ENCODE measurements at places on chromosomes 12 and 14. TPM values are rescaled to one million over a fixed set of nuclear protein-coding genes. Genes with fewer than 3 reads are reported as not detected.

GRCh38 chr12:52531566-52532300 is 11.5 kb upstream of the KRT5 start:
- no peak for DNase-seq

DNA sequence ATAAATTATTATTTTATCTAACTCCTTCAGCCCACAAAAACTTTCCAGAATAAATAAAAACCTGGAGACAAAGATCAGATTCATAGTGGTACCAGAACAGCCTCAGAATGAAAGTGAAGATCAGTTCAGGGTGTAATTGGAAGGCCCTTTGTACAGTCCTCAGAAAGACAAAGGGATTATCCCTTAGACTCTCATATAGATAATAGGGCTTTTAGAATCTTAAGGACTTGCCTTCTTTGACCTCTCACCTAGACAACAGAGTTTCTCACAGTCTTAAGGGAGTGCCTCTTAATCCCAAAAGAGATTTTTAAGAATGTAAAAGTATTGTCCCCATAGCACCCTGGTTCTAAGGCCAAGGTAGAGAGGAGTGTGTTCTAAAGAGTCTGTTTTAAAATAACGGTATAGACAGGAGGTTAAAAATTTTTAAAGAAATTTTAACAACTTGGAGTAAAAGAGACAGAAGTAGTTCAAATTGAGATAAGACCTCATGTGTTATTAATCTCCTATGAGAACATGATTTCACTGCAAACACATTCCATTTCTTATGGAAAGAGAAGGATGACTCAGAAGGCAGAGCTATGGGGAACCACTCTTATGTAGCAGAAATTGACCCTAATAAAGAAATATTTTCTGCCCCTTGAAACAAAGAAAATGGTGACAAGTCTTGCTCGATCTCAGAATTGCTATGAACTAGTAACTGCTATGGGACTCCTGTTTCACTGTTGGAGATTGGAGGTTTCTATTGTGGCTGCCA is 24.2 kb upstream of the NOVA1 start:
- H3K4me1 ChIP-seq, result no peaks in the 10 kb centered on the region
- no peaks in the 10 kb centered on the region for H3K36me3 ChIP-seq
- H3K4me3 ChIP-seq, result no peak overlapping the region
- H3K27me3 ChIP-seq, result no peaks in the 10 kb centered on the region

CLEC4C gene
- not detected for total RNA-seq

DNA sequence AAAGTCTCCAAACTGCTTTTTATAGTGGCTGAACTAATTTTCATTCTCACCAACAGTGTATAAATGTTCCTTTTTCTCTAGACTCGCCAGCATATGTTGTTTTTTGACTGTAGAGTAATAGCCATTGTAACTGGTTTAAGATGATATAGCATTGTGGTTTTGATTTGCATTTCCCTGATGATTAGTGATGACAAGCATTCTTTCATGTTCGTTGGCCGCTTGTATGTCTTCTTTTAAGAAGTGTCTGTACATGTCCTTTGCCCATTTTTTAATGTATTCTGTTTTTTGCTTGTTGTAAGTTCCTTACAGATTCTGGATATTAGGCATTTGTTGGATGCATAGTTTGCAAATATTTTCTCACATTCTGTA is 404.9 kb downstream of the FLRT2 start:
- peaks cover 23% of the 10 kb centered on the region for H3K36me3 ChIP-seq
- peak overlapping the region; percentile 80 for H3K4me3 ChIP-seq
- peaks cover 33% of the 10 kb centered on the region for H3K4me1 ChIP-seq
- DNase-seq, result no peak
- H3K27me3 ChIP-seq, result no peaks in the 10 kb centered on the region
- H3K27ac ChIP-seq, result peak overlapping the region; percentile 91

TBX3 gene
- total RNA-seq, result not detected

- no peaks in the 10 kb centered on the region for H3K36me3 ChIP-seq
- H3K4me1 ChIP-seq, result no peaks in the 10 kb centered on the region
- peaks cover 19% of the 10 kb centered on the region for H3K27me3 ChIP-seq
- H3K27ac ChIP-seq, result no peak overlapping the region
- H3K4me3 ChIP-seq, result no peak overlapping the region
These were observed 26.3 kb downstream of the KRT18 start for GRCh38 chr12:52975204-52975603.

DNA sequence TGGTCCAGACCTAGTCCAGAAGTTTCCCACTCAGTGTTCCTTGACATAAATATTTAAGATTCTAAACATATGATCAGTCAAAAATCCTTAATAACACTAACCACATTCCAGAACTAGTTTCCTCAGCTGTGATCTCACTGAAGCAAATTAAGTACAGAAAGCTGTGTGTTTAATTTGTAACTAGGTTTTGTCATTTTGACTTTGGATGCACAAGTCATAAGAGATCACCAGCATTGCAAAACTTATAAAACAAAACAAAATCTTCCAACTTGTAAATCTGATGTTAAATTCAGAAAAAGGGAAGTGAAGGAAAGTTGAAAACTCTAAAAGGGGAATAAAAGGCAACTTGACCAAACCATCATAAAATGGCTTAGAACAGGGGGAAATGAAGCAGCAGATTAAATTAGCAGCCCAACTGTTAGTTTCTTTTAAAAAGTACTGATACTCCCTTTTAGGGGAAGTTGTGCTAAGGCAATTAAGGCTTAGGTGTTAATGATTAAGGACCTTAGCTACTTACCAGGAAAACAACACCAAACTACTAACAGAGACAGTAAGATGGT is 56.6 kb downstream of the SH2B3 start:
- no peaks in the 10 kb centered on the region for H3K27me3 ChIP-seq
- peaks cover 1% of the 10 kb centered on the region for H3K4me1 ChIP-seq
- no peak overlapping the region for H3K27ac ChIP-seq
- peaks cover 9% of the 10 kb centered on the region for H3K36me3 ChIP-seq
- no peak overlapping the region for H3K4me3 ChIP-seq
- DNase-seq, result no peak

DNA sequence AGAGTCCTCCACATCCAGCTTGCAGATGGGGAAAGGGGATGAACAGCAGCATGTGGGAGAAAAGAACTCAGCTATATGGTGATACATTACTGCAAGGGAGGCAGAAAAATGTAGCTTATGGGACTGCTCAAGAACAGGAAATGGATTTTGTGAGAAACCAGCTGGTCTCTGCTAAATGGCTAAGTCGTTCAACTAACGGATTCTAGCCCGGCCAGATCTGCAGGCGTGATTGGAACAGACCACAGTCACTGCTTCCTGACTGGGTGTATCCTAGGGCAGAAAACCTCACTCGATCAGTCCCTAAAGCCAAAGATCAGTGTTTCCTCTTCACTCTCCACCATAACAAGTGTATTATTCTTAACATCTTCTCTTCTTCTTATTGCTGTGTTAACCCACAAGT is 8.1 kb upstream of the PTGDR start:
- H3K36me3 ChIP-seq, result no peaks in the 10 kb centered on the region
- peaks cover 28% of the 10 kb centered on the region for H3K27me3 ChIP-seq
- no peak overlapping the region for H3K27ac ChIP-seq
- H3K4me3 ChIP-seq, result no peak overlapping the region
- no peak for DNase-seq
- peaks cover 7% of the 10 kb centered on the region for H3K4me1 ChIP-seq

DNA sequence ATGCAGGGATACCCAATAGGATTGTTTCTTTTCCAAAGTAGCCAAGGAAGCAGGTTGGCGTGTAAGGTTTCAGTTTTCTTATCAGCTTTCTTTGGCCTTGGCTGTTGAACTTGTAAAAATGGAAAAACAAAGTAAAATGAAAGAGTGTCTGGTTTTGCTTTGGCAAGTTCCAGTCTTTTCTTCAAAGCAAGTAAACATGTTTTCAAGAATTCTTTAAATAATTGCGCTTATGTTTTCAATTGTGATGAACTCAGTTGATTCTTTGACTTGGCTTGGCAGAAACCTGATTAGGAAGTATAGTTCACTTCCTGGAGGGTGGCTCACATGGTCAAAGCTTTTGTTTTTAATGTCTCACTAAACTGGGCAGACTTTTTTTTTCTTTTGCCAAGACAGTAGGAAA is 112.2 kb upstream of the USP44 start:
- no peak overlapping the region for H3K4me3 ChIP-seq
- DNase-seq, result no peak
- H3K36me3 ChIP-seq, result no peaks in the 10 kb centered on the region
- H3K4me1 ChIP-seq, result no peaks in the 10 kb centered on the region
- peaks cover 9% of the 10 kb centered on the region for H3K27me3 ChIP-seq

GRCh38 chr14:53525608-53526007 is 372.5 kb upstream of the DDHD1 start:
- DNase-seq, result no peak
- no peak overlapping the region for H3K27ac ChIP-seq
- no peaks in the 10 kb centered on the region for H3K36me3 ChIP-seq
- H3K4me1 ChIP-seq, result no peaks in the 10 kb centered on the region

GRCh38 chr12:108568338-108569154 is 6.2 kb downstream of the ISCU start:
- peaks cover 51% of the 10 kb centered on the region for H3K36me3 ChIP-seq
- no peaks in the 10 kb centered on the region for H3K27me3 ChIP-seq
- DNase-seq, result peak; percentile 88
- H3K4me3 ChIP-seq, result peak overlapping the region; percentile 38
- H3K27ac ChIP-seq, result peak overlapping the region; percentile 91

- no peaks in the 10 kb centered on the region for H3K36me3 ChIP-seq
- no peak overlapping the region for H3K4me3 ChIP-seq
- H3K27ac ChIP-seq, result no peak overlapping the region
- H3K4me1 ChIP-seq, result no peaks in the 10 kb centered on the region
- DNase-seq, result no peak
- H3K27me3 ChIP-seq, result peaks cover 12% of the 10 kb centered on the region
These were observed 12.0 kb upstream of the CRY1 start for GRCh38 chr12:107105410-107105703.

DNA sequence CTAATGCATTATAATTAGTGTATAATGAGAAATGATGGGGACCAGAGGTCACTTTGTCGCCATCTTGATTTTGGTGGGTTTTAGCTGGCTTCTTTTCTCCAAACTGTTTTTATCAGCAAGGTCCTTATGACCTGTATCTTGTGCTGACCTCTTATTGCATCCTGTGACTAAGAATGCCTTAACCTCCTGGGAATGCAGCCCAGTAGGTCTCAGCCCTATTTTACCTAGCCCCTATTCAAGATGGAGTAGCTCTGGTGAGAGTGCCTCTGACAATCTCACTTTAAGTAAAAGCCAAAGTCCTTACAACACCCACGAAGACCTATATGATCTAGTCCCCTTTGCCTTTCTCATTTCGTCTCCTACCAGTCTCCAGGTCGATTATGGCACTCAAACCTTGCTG is 28.3 kb upstream of the STRAP start:
- H3K27me3 ChIP-seq, result peaks cover 11% of the 10 kb centered on the region
- H3K4me3 ChIP-seq, result no peak overlapping the region
- H3K4me1 ChIP-seq, result no peaks in the 10 kb centered on the region
- no peak overlapping the region for H3K27ac ChIP-seq

- H3K4me1 ChIP-seq, result no peaks in the 10 kb centered on the region
- no peaks in the 10 kb centered on the region for H3K36me3 ChIP-seq
- H3K27ac ChIP-seq, result no peak overlapping the region
- no peaks in the 10 kb centered on the region for H3K27me3 ChIP-seq
- H3K4me3 ChIP-seq, result no peak overlapping the region
These were observed 103.7 kb downstream of the SRGAP1 start for GRCh38 chr12:63948211-63948610.

DNA sequence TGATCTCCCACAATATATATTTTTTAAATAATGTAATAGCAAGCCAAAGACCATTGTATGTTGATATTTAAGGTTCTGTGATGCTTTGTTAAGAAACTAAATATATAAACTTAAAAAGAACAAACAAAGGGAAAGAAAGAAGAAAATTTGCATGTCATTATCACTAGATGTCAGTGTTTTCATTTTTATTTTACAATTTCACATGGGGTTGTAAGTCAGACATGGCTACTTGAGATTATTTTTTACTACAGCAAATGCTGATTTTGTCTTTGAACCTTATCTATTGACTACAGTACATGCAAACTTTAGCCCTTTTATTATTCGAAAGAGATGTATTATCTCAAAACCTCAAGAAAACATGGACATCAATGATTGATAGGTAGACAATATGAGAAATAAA is 36.1 kb downstream of the SLCO1C1 start:
- H3K4me3 ChIP-seq, result no peak overlapping the region
- no peak for DNase-seq
- H3K27me3 ChIP-seq, result no peaks in the 10 kb centered on the region

- no peaks in the 10 kb centered on the region for H3K4me1 ChIP-seq
- H3K4me3 ChIP-seq, result no peak overlapping the region
- DNase-seq, result no peak
- no peaks in the 10 kb centered on the region for H3K36me3 ChIP-seq
- no peaks in the 10 kb centered on the region for H3K27me3 ChIP-seq
These were observed 343.9 kb upstream of the FLRT2 start for GRCh38 chr14:85186082-85186481.

CLEC4E gene
- not detected for total RNA-seq

- peak; percentile 46 for DNase-seq
- peaks cover 45% of the 10 kb centered on the region for H3K36me3 ChIP-seq
- H3K4me3 ChIP-seq, result peak overlapping the region; percentile 2
- H3K27me3 ChIP-seq, result no peaks in the 10 kb centered on the region
- peak overlapping the region; percentile 80 for H3K27ac ChIP-seq
These were observed 27.5 kb downstream of the HVCN1 start for GRCh38 chr12:110661337-110661972.

DNA sequence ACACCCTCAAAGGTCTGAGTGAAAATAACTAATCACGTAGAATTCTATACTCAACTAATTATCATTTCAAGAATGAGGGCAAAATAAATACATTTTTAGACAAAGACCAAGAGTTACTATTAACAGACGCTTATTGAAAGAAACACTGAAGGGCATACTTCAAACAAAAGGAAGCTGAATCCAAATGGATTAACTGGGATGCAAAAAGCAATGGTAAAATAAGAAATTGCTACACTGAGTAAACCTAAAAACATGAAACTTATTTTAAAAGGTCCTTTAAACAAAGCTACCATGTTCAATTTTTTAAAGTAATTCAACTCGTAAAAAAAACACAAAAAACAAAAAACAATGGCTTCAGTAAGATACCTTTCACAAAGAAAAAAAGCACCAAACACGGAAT is 28.2 kb downstream of the LRP6 start:
- H3K4me3 ChIP-seq, result no peak overlapping the region
- H3K4me1 ChIP-seq, result no peaks in the 10 kb centered on the region
- DNase-seq, result no peak
- H3K36me3 ChIP-seq, result no peaks in the 10 kb centered on the region
- no peak overlapping the region for H3K27ac ChIP-seq

- no peak overlapping the region for H3K27ac ChIP-seq
- no peaks in the 10 kb centered on the region for H3K27me3 ChIP-seq
- H3K36me3 ChIP-seq, result no peaks in the 10 kb centered on the region
These were observed 7.9 kb downstream of the IFI27L2 start for GRCh38 chr14:94121485-94121884.

- H3K36me3 ChIP-seq, result no peaks in the 10 kb centered on the region
- no peak for DNase-seq
- no peak overlapping the region for H3K27ac ChIP-seq
- H3K27me3 ChIP-seq, result no peaks in the 10 kb centered on the region
These were observed 52.5 kb downstream of the LMO3 start for GRCh38 chr12:16553457-16553856.

MGP gene
- not detected for total RNA-seq

SLC25A47 gene
- not detected for total RNA-seq

PSME1 gene
- total RNA-seq, result 547 TPM

GRCh38 chr14:96588410-96589257 is 86.5 kb downstream of the PAPOLA start:
- peaks cover 20% of the 10 kb centered on the region for H3K27me3 ChIP-seq
- H3K4me3 ChIP-seq, result no peak overlapping the region
- H3K36me3 ChIP-seq, result no peaks in the 10 kb centered on the region
- DNase-seq, result no peak
- no peak overlapping the region for H3K27ac ChIP-seq
- peaks cover 14% of the 10 kb centered on the region for H3K4me1 ChIP-seq
